ENCODE measurements at places on chromosomes 16 and 17.

- no peak for DNase-seq
Observed at GRCh38 chr16:72409423-72409822, 237.5 kb upstream of the PMFBP1 start.

DNA sequence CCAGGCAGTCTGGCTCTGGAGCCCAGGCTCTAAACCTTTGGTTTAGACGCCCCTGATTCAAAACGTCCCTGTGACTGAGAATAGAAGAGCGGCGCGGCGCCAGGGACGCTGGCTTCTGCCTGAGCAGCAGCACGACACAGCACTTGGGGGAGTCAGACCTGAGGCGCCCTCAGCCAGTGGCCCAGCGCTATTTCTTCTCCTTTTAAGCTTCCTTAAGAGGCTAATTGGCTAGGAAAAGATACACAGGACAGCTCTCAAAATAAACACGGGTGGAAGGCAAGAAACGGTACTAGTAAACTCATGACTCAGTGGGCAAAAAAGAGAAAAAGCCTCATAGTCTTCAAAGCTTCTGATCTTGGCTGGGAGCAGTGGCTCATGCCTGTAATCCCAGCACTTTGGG is 34.9 kb downstream of the GTF3C1 start:
- DNase-seq = no peak

GRCh38 chr16:85393674-85394451 is 219.3 kb upstream of the GSE1 start:
- DNase-seq = peak; percentile 99

- peak; percentile 17 for DNase-seq
Observed at GRCh38 chr16:56424791-56425438, 430 bp downstream of the AMFR start.

GRCh38 chr17:78128551-78129350 is at the start of gene TMC6:
TSS of gene TMC6 (minus strand) at chr17:78128755. CDS start at chr17:78126832, 1,923 bp downstream.
- DNase-seq = peak; percentile 93

- DNase-seq = no peak
Observed at GRCh38 chr16:90037276-90037675, 18.0 kb upstream of the DBNDD1 start.

GRCh38 chr16:84413244-84414004 is 45.1 kb downstream of the ATP2C2 start:
- no peak for DNase-seq

DNA sequence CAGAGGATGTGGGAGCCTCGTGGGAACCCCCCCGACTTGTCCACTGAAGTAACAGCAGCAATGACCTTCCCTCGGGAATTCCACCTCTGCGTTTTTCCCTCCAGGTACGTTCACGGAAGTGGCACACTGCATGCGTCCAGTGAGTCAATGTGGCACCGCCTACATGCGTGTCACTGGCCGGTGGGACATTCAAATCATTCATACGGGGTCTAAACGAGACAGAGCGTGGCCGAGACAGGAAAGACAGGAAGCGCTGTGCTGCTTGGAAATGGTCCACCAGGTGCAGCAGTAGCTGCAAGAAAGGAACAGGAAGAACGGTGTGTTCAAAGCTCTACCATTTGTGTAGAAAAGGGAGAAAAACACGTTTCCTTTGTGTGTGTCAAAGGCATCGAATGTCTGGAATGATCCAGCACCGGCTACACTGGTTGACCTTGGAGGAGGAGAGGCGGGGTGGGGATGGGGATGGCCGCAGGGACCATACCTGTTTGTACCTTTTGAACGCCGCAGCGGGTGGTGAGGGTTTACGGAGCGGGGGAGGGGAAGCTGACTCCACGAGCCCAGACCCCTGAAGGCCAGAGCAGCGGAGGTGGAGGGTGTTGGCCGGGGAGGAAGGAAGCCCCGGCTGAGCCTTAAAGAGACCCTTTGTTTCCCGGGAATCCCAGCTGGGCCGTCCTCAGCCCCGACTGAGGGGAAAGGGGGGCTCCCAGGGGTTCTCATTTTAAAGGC is 1.7 kb upstream of the PGAP6 start:
- DNase-seq = no peak

DNA sequence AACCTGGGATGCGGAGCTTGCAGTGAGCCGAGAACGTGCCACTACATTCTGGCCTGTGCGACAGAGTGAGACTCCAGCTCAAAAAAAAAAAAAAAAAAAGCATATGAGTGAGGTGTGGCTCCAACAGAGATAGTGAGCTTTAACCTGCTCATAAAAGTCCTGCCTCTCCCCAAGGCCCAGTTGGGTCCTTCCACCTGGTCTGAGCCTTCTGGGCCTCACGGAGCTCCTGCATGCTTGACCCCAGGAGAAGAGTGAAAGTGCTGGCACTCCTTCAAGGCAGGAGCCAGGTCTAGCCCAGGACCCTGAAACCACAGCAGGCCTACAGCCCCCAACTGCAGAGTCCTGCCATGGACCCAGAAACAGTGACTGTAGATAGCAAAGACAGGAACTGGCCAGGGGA is 17.7 kb downstream of the HSD11B2 start:
- DNase-seq = no peak

- no peak for DNase-seq
Observed at GRCh38 chr16:8961811-8962390, 1.8 kb downstream of the USP7 start.

DNA sequence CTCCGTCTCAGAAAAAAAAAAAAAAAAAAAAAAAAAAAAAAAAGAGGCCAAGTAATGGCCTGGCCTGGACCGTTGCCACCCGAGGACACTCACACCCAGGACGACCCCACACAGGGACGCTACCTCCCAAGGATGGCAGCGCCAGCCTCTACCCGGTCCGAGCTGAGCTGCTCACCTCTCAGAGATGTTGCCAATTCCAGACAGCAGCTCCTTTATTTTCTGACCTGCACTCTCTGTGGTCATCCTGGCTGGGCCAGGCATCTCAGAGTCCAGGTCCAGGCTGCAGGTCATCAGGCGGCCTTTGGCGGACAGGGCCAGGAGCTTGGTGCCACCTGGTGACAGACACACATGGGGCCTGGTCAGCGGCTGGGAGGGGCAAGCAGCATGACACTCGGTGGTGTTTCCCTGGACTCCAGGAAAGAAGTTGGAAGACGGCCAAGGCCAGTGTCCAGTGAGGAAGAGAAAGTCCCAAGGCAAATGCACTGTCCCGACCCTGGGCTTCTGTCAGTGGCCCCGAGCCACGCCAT is 3.1 kb downstream of the FAAP100 start:
- DNase-seq = no peak

DNA sequence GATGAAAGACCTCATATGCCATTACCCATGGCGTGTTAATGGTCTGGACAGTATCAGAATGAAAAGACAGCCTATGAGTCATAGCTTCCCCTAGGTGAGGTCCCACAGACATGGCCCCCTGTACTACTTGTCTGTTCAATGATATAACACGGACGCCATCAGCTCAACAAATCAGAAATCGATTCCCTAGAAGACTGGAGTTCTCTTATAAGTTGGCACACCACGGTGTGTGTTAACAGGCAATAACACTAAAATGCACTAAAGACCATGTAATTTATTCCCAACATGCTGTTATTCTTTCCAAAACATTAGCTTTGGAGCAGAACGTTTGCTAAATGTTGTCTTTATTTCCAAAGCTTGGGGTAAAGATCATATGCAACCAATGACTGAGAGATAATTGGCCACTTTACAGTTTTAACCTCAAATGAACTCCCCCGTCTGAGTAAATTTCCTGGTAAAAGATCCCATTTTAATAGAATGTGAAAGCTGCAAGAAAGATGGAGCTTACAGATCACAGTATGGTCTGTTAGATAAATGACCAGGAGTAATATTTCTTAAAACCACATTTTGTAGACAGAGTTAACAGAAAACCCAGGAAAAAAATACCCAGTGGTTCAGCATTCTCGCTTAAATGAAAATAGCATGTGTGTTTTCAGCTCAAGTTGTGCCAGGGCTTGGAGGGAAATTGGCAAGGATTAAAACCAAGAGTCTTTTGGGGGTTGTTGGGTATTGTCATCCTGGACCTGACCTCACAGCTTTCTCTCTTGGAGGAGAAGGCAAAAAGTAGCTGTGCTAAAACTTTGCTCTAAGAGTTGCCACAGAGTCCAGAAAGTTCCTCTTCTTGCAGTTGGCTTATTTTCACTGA is 65.9 kb downstream of the PCTP start:
- DNase-seq = no peak

- DNase-seq = no peak
Observed at GRCh38 chr17:76252040-76252954, 12.0 kb upstream of the RNF157 start.

GRCh38 chr16:58498341-58499091 is 1.4 kb upstream of the NDRG4 start:
- no peak for DNase-seq

DNA sequence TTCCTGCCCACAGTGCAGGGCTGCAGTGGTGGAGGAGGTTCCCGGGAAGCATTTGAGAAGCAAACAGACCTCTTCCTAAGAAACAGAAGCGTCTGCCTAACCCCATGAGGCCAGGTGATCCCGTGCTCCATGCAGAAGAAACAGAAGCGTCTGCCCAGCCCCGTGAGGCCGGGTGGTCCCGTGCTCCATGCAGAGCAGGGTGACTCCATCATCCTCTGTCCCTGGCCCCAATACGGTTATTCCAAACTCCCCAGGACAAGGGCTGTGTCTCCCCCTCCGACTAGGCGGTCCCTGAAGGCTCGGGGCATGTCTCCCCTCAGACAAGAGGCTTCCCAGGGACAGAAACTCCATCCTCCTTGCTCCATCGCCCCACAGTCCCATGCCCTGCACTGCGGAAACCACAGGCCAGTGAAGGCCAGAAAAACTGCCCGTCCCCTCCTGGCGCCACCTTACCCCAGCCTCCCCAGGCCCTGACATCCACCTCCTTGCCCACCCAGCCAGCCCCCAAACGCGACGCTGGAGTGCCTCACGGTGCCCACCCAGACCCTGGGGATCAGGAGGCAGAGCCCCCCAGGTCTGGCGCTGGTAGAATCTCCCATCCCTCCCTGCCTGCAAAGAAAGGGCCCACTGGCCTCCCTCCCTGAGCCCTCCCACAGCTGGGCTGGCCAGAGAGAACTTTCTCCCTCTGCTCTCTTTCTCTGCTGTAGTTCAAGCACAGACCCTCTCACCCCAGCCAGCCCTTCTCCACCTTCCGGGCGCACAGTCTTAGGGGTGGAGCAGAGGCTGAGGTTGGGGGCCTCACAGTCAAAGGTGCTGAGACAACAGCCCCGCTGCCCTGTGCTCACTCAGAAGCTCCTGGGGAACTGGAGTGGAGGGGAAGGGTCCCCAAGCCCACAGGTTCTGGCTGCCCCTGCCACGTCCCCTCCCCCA is 30.6 kb upstream of the KRT17 start:
- DNase-seq = no peak

DNA sequence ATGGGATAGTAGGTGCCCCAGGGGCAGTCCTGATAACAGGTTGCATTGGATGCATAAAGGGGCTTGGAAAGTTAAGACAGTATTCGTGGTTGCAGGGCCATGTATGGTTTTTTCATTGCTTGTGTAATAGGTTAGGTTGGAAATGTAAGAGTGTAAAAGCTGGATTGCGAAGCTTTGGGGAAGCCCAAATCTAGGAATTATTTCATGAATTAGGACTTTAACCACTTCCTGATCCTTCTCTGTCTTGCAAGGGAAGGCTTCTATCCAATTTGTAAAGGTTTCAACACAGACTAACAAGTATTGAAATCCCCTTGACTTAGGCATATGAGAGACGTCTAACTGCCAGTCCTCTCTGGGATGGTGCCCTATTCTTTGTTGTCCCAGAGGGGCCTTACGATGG is 7.8 kb upstream of the CCL17 start:
- no peak for DNase-seq

DNA sequence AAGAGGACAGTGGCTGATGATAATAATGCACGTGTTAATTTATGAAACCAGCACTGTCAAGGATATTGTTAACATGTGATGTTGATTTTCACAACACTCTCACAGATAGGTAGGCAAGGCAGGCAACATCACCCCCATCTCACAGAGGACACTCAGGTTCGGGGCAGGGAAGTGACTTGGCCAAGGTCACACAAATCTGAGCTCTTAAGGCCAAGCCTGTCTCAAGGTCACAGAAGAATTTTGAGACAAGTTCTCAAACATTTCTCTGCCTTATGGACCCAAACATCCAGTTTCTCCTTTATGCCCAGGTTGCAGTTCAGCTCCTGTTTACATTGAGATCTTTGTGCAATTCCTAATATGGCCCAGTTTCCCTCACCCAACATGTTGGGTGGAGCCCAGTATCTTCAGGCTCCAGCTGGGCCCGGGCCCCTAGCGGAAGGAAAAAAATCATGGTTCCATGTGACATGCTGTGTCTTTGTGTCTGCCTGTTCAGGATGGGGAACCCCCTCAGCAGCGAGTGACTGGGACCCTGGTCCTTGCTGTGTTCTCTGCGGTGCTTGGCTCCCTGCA is 1.3 kb downstream of the SLC2A4 start:
- DNase-seq = no peak

- no peak for DNase-seq
Observed at GRCh38 chr17:19876529-19877161, 8.9 kb upstream of the ULK2 start.

DNA sequence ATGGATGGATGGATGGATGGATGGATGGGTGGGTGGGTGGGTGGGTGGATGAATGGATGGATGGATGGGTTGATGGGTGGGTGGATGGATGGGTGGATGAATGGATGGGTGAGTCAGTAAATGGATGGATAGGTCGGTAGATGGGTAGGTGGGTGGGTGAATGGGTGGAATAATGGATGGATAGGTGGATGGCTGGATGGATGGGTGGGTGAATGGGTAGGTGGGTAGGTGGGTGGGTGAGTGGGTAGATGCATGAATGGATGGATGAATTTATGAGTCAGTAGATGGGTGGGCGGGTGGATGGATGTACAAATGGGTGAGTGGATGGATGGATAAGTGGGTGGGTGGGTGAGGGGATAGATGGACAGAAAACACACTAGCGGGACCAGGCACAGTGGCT is 4.9 kb downstream of the ZG16B start:
- no peak for DNase-seq

- no peak for DNase-seq
Observed at GRCh38 chr17:49854126-49854525, 6.3 kb upstream of the TAC4 start.

DNA sequence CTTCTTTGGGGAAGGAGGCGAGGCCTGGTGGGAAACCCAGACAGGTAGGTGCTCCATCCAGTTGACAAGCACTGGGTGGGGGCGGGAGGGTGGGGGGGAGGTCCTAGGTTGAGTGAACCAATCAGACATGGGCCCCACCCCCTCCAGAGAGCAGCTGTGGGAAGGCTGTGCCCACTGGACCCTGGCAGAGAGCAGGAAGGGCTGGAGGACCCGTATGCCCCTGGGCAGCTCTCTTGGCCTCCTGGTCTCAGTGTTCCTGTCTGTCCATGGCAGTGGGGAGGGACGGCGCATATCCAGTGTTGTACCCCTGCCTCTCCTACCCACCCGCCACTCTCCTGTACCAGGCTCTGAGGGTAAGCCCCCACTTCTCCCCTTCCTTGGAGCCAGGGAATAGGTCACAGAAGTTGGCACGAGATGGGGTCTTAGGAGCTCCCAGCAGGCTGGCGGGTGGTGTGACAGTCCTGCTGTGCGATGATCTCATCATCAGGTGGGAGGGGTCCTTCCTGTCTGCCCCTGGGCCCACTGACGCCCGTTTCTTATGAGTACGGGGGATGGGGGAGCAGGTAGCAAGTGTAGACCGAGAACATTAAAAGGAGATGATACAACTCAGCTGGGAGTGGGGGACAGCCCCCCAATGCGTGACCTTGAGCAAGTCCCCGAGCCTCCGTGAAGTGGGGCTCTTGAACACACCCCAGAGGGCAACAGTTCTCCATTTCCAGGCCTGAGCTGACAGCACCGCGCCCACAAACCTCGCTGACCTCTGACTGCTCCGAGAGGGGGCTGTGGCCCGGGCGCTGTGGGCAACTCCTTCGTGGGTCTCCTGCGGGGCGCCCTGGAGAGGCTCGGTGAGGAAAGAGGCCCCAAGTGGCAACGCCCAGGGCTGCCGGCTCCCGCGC is 1.2 kb upstream of the ZFPM1 start:
- DNase-seq = no peak
